ENCODE measurements at places on chromosomes 3 and 15.

DNA sequence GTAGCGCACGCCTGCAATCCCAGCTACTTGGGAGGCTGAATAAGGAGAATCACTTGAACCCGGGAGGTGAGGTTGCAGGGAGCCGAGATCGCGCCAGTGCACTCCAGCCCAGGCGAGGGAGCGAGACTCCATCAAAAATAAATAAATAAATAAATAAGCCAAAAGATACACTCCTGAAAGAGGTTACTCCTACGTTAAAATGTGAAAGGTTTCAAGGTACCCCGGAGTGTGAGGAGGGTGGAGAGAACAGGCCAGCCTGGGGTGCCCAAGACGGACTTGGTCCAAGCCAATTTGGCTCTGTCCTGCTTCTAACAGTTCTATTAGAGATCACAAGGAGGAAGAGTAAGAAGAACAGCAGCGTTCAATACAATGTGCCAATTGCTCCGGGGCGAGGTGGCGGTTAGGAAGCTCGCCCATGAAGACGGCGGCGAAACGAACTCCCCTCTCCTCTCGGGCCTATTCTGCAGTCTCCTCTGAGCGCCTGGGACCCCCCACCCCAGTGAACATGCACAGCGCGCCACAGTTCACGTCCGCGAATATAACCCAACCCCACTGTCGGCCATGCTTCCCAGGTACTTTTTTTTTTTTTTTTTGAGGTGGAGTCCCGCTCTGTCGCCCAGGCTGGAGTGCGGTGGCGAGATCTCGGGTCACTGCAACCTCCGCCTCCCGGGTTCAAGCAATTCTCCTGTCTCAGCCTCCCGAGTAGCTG is 942 bp downstream of the ELP6 start:
- DNase-seq, result peak; percentile 26

DNA sequence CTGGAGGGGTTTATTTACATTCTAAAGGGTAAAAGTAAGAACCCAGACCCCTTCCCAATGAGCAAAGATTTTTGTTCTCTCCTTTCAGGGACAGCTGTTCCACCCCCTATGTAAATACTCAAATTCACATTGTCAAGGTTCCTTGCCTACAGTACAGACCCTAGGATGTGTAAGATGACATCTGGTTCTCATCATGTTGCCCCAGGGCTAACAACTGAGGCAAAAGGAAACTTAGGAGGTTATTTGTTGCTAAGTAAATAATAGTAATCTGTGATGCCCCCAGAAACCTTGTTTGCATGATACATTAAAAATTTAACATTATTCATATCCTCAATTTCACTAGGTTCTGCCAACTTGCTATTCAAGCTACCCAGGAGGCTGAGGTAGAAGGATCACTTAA is 135.0 kb upstream of the CCNL1 start:
- DNase-seq, result no peak

DNA sequence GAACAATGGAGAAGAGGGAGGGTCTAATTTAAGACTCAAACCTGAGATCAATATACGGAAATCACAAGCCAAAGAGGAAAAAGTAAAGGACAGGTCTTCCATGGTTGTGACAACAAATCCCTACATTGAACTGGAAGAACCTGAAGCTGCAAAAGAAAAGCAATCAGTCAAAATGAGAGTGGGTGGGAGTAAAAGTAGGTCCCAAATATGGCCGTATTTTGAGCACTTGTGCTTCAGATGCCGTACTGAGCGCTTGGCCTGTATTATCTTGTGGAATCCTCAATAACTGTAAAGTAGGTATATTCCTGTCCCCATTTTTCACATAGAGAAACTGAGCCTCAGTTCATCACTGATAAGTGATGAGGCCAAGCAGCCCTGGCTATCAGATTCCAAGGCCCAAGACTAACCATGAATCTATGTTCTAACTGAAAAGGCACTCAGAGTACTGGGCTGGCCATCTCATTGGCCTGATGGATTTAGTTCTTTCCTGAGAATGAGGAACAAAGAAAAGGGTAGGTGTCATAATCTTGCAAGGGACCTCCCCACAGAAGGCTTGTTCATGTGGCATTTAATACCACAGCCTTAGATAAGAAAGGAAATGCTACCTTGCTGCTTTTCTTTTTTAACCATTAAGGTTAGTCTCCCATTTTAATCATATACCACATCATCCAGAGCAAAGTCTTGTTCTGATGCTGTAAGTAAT is 52.5 kb downstream of the LRRN1 start:
- DNase-seq, result no peak

- no peak for DNase-seq
Measured at GRCh38 chr3:170500995-170501394, 82.3 kb downstream of the CLDN11 start.

DNA sequence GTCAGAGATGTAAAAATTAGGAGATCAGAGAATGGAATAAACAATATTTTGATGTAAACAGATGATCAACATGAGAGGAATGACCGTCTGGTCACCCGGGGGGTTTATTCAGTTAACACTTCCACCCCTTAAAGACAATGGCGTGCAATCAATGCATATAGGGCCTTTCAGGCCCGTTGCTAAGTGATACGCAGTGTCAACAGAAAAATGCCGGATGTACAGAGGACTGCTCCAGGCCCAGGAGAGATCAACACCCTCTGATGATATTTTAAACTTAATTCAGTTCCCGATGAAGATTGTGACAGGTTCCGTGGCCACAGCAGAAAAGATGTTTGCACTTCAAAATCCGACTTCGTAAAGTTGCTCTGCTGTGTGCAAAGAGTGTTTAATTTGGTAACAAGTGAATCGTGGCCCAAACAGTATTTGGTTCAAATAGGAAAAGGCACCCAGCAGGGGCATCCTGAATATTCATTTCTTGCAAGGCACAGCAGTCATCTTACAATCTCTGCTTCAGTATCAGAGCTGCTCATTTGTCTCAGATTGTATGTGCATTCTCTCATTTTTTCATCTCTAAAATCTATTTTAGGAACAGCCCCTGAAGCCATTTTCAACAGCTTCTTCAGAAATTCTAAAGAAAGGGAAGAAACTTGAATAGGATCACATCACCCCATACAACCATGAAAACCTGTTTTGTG is 72.6 kb downstream of the FOXB1 start:
- no peak for DNase-seq

DNA sequence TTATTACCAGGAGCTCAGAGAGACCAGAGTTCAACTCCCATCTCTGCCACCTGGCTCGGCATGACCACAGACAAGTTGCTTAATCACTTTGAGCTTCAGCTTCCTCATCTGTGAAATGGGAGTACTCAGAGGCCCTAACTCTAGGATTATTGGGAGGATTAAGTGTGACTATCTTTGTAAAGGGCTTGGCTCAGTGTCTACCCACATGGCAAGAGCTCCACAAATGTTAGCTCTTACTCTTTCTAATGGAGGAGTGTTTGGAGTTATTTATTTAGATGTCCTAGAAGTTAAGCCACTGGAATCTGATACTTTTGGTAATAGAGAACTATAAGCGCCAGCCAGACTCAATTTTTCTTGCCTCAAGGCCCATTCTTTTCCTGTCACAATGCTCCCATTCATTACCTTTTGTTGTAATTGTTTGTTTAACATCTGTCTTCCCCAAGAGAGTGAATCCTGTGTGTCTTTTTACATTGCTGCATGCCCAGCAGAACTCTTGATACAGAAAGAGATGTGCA is 12.3 kb upstream of the LMCD1 start:
- no peak for DNase-seq

GRCh38 chr3:157026091-157026490 is 133.9 kb downstream of the CCNL1 start:
- DNase-seq, result no peak

GRCh38 chr15:82894971-82895520 is 57.5 kb downstream of the HOMER2 start:
- DNase-seq, result no peak
